ENCODE measurements at places on chromosomes 1 and 21.

- DNase-seq: no peak
Observed at GRCh38 chr1:154937988-154938386, 1.5 kb upstream of the PMVK start.

DNA sequence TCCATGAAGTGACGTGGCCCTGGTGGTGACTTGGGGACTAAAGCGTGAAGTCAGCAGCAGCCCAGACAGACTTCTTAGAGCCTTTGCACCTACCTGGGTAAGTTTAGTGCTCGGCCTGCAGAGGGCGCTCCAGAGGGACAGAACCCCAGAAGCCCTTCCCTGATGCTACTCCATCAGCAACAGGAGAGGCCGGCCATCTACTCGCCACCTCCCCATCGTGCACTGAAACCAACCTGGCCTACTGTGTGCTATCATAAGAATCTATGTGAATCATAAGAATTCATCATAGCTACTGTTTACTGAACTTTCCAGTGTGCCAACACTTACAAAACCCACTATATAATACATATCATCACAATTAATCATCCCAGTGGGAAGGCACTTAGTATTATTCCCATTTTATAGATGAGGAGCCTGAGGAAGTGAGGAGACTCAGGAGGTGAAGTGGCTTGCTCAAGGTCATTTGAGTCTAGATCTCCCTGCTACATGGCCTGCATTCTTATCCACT, 7.9 kb upstream of the EDN2 start:
- DNase-seq: no peak

GRCh38 chr1:28737307-28738132, 780 bp downstream of the YTHDF2 start:
- DNase-seq: peak; percentile 28

DNA sequence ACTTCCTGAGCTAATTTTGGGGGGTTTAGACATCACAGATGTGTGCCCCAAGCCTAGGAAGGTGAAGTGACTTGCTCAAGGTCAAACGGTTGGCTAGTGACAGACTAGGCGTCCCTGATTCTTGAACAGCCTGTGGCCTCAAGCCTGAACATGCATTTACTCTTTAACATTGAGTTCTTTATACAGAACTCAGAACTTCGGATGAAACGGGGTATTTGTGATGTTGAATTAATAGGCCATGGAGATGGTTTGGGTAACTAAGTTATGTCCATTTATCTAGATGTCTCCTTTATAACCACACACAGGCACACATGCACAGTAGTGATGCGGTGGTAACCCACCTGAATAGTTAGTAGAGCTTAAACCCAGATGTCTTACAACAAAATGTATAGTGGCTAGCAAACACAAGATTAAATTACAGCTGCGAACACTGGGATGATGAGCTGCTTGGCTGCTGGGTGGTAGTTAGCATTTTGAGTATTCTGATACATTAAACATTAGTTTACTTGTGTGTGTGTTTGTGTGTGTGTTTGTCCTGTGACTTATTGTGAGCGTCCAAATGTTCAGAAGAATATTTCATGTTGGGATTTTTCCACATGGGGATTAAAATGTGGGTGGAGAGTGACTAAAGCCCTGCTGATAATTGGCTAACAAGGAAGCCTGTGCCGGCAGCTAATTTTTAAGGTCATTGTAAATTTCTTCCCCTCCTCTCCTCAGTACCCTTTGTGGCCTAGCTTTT, 2.3 kb downstream of the ATP1A1 start:
- no peak for DNase-seq

DNA sequence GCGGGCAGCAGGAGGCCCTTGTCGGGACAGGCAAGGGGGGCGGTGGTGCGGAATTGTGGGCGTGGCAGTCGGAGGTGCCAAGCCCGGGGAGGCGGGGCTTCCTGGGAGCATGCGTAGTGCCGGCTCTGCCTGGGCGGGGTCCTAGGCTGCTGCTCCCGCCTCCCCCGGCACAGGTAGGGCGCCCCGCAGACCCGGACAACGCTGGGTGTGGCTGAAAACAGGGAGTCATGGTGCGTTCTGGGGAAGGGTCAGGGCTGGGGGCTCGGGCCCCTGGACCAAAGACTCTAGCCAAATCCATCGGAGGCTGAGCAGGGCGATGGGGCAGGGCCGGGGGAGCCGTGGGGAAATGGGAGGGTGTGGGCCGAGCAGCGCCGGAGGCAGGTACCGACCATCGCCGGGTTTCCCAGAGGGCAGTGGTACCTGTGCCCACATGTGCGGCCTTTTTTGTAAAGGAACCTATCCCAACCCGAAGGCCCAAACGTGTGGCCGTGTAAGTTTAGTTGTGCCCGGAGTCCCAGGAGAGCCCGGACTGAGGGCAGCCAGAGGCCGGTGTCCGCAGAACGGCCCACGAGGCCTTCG, 231.9 kb downstream of the SDCCAG8 start:
- no peak for DNase-seq

GRCh38 chr21:41302976-41303375, 13.6 kb upstream of the FAM3B start:
- DNase-seq: no peak

DNA sequence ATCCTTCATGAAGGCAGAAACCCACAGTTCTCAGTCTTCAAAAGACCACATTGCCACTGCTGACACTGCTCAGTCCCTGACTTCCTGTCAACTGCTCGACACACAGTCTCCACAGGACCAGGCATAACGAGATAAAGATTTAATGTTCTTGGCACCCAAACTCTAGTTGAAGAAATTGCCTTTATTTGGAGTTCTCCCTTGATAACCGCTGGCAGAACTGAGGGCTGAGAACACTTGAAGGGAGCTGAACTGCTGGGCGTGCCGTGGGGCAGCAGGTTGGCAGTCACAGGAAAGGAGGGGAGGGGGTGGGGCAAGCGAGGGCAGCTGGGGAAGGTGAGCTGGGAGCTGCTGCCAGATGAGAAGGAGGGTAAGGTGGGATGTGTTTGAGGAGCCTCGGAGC, 15.9 kb downstream of the HENMT1 start:
- DNase-seq: no peak

DNA sequence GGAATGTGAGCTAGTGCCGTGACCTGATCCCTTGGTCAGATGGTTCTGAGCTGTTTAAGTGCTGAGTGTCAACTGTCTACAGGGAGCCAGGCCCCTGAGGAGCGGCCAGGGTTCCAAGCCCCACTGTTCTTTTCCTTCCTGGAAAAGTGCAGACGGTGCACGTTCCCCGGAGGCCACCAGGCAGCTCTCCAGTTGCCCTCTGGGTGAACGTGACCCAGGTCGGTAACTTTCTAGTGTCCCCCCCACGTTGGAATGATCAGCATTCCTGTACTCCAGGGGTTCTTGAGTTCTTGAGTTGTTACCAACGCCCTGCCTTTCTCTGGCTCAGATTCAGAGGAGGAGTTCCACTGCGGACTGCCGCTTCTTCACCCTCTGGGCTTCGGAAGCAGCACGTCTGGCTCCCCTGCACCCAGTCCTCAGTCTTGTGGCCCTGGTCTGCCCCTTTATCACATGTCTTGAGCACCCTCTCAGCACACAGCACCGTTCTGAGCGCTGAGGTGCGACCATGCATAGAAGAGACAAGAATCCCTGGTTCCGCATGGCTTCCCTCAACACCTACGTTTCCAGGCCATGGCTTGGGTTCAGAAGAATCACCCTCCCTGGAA, 131.5 kb downstream of the DHRS3 start:
- no peak for DNase-seq

DNA sequence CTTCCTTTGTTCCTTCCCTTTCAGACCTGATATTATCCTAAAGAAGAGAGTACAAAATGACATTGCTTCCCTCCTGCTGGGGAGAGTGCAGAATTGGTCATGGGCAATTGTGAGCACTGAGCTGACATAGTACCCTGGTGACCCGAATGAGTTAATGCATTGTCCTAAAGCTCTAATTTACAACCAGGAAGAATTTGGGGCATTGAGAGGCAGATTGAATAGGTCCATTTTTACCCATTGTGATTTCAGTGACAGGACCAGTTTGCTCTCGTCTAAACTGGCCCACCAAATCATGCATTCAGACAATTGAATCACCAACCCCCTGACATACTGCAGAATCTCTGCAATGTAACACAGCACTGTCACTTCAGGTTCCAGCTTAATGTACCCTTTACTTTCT, 497.4 kb downstream of the DPYD start:
- DNase-seq: no peak

- no peak for DNase-seq
Observed at GRCh38 chr1:37073854-37074379, 39.6 kb upstream of the GRIK3 start.

DNA sequence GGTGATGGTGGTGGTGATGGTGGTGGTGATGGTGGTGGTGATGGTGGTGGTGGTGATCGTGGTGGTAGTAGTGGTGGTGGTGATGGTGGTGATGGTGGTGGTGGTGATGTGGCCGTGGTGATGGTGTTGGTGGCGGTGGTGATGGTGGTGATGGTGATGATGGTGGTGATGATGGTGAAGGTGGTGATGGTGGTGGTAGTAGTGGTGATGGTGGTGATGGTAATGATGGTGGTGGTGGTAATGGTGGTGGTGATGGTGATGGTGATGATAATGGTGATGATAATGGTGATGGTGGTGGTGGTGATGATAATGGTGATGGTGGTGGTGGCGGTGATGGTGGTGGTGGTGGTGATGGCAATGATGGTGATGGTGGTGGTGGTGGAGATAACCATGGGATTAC, 6.8 kb upstream of the COL6A2 start:
- no peak for DNase-seq

Data from stimulated activated naive B cell treated with anti-CD40 and anti-IgM and Interleukin-4, amounts not matched to agents 10 μg/mL and 1 μg/mL and 100 μg/mL, for 72 hours (primary cell).